Activated CD4-positive, alpha-beta T cell treated with anti-CD3 and anti-CD28 coated beads, Interleukin-2, amount 50 U/mL, for 4 hours (primary cell): ENCODE measurements at places on chromosomes 11 and 22.

- DNase-seq = no peak
Observed at GRCh38 chr11:67495234-67496005, 9.7 kb downstream of the PITPNM1 start.

- no peak for DNase-seq
Observed at GRCh38 chr11:120211522-120212258, 858 bp downstream of the OAF start.

GRCh38 chr11:76665921-76666351, 4.6 kb downstream of the LRRC32 start:
- no peak for DNase-seq

GRCh38 chr11:37505406-37505805, 907.4 kb upstream of the RAG2 start:
- no peak for DNase-seq
